Thyroid gland (tissue), 4 donors: ENCODE measurements at places on chromosomes 4 and X.

GRCh38 chr4:87304745-87305432 is 17.8 kb downstream of the HSD17B13 start:
- DNase-seq, result no peak

DNA sequence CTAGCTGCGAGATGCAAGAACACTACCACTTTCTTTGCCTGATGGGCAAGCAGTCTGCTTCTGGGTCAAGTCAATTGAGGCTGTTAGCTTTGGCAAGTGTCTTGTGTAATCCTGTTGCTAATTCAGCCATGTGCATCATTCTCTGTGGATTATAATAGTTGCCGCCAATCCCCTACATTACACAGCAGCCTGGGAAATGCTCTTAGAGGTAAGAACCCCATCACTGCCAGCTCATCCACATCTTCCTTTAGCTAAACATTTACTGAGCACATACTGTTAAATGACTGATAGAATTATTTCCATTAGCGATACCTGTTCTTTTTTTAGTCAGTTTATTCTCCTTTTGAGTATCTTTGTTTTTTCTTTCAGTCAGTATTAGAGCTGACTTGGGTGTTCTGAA is 116.2 kb downstream of the CBR4 start:
- DNase-seq, result no peak

- no peak for DNase-seq
Measured at GRCh38 chrX:49921109-49921508, 1.3 kb upstream of the CLCN5 start.

DNA sequence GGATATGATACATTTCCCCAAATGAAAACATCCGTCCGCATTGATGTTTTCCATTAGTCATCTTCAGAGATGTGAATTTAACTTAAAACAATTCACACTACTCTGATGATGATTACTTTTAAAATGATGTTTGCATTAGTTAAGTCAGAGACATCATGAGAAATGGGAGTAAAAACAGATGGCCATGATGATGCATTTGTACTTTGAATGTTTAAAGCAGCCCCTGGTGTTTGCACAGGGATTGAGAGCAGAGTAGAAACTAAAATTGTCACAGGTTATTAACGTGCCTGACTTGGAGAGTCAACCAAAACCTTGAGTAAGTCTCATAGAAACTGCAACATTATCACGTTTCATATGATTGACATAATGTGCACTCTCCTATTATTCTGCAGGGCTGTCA is 117.2 kb downstream of the CFAP299 start:
- no peak for DNase-seq

DNA sequence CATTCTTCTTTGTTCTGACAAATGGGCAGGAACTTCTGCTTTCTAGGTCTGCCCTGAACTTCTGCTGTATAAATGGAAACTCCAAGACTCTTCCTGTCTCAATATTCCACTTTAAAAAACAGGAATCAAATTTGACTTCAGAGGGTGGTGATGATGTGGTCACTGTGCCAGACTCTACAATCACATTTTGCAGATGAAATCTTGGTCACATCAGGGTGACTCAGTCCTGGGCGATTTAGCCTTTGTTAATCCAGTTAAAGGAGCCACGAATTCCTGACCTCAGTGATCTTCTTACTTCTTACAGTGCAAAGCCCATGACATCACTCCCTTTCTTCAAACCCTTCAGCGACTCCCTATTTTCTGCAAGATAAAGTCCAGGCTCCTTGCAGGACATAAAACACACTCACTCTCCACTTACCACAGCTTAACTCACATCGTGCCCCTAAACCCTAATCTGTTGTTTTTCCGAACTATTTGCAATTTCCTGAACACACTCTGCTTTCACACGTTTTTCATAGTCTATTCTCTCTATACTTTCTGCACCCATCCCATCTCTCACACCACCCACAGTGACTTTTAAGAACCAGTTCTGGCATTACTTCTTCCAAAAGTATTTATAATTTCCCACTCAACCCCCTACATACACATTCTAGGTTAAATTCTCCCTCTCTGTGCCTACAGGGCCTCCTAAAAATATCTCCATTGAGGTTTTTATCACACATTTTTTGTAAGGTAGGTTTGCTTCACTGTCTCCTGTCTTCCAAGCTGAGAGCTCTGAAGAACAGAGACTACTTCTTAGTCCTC is 11.1 kb downstream of the GASK1B start:
- DNase-seq, result no peak
